Glutamatergic neuron (in vitro differentiated cells): ENCODE measurements at places on chromosomes 3 and 15.

DNA sequence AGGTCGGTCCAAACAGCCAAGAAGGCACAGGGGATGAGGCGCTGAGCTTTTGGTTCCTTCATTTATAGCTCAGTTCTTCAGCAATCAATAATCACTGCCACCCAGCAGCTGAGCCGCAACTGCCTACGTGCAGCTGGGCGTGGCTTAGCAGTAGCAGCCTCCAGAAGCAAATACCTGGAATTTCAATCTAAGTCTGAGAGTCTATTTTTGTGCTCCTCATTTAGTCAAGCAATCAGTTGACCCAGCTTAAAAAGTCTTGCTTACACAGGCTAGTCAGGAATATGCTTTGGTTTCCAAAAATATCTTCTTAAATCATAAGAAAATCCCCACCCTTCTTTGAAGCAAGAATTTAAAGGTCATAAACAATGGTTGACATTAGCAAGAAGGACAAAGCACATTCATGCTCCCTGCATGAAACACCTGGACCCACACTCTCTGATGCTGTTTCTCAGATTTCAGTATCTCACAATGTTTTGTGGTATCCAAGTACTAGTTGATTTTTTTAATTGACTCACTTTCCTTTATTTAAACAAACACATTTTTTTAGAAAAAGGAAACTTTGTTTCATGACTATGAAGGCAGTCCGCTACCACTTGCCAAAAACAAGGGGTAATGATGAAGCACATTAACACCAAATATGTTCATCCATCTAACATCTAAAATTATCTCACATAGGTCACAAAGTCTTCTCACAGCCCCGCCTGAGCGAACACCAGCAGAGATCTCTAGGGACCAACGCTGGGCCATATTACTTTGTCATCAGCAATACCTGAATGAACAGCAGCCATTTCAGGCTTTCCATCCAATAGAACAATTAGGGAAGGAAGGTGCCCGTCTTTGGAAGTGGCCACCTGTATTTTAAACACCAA, 106.1 kb downstream of the OXNAD1 start:
- peak; percentile 54 for DNase-seq

DNA sequence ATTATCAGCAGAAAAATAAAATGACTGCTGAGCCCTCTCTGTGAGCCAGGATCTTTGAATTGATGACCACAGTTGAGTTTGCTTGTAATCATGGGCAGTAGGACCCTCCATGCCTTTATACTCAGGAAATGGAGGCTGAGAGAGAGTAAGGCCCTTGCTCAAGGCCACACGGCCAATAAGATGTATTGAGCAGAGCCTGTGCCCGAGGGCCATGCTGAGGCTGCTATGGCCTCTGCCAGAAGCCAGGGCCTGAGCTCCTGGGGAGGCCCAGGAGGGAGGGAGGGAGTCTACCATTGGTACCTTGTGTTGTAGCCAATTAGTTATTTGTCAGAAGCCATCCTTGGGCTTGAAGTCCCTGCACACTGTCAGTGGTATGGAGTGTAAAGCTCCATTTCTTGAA, 151.4 kb downstream of the DNAJB8 start:
- DNase-seq, result no peak

- peak; percentile 80 for DNase-seq
These were observed 79.0 kb upstream of the DCLK3 start for GRCh38 chr3:36843065-36844051.

GRCh38 chr15:63306492-63307073, 29.2 kb downstream of the APH1B start:
- DNase-seq, result no peak

- no peak for DNase-seq
These were observed 357.1 kb downstream of the ZPLD1 start for GRCh38 chr3:102791641-102792589.

- no peak for DNase-seq
These were observed 9.6 kb upstream of the CD276 start for GRCh38 chr15:73674587-73674986.

DNA sequence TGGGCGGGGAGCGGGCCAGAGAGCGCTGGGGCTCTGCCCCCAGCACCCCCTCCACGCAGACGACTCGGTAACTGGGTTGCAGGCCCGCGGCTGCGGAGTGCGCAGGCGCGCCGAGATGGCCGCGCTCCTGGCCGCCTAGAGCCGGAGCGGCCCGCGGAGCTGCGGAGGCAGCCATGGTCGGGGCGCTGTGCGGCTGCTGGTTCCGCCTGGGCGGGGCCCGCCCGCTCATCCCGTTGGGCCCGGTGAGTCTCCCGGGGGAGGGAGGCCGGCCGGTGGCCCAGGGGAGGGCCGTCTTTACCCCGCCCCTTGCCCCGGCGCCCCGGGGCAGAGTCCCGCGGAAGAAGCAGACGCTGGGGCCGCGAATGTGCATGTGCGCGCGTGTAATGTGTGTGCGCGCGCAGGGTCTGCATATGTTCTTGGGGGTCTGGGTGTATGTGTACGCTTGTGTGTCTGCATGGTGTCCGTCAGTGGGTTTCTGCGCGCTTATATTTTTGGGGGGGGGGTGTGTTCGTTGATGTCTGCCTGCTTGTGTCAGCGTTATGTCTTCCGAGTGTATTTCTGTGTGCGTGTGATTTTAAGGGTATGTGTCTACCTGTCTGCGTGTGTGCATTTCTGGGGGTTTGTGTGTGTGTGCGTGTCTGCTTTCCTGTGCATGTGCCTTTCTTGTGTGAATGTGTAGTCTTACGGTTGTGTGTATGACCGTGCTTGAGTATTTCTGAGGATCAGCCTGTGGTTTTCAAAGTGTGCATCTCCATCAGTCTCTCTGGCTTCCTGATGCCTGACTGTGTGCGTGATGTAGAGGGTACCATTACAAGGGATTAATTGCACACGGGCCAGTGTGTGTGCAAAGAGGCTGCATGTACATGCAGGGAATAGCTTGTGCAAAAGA, at the start of gene ABHD14A:
TSS of gene ABHD14A (plus strand) at position 102 of the 889 bp plus-strand sequence. CDS start at position 174, 72 bp downstream.
- DNase-seq, result peak; percentile 65

GRCh38 chr3:119559441-119559963, at the start of gene CD80:
TSS of gene CD80 (minus strand) at chr3:119559614. CDS start at chr3:119557728, 1,886 bp downstream.
- peak; percentile 35 for DNase-seq

GRCh38 chr3:32437896-32438295, 46.2 kb downstream of the CMTM7 start:
- no peak for DNase-seq

DNA sequence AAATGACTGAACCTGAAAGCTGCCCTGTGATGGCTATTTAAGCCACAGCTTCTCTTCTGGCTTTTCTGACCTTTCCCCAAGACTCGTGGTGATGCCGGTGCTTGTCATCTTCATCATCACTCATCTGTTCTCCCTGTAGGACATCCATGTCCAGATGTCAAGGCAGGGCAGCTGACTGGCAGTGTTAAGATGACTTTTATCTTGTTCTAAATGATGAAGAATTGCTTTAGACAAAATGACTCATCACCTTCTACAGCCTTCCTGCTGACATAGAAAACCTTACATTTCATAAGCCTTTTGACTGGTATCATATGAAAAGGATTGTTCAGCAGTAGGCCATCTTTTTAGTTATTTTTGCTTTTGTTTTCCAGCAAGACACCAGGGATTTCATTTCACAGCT, 67.0 kb upstream of the GPR149 start:
- DNase-seq, result no peak

GRCh38 chr3:129161860-129162271, 1.0 kb upstream of the ISY1 start:
- no peak for DNase-seq

DNA sequence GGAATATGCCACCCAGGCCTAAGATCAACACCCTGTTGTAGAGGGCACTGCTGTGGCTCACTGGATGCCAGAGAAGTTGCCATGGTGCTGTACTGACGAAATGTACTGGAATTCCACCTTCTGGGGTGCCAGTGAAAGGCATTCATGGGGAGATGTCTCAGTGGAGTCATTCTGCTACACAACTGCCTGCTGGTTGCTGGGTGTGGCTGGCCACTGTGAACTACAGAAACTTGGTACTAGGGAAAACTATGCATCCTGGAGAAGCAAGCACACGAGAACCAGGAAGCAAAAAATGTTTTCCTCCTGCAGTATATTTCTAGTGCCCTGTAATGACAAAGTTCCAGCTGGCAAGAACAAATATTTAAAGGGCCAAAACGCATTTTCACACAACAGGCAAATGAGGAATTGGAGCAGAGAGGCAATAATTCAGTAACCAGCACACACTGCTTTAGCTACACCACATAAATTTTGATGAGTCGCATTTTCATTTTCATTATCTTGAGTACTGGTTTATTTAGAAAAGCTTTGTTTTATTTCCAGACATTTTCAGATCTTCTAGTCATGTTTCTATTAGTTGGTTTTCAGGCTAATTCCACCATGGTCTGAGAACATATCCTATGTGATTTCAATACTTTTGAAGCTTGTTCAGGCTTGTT, 18.3 kb upstream of the RFX7 start:
- no peak for DNase-seq

- DNase-seq, result no peak
These were observed 270.2 kb upstream of the THBS1 start for GRCh38 chr15:39310633-39311032.

DNA sequence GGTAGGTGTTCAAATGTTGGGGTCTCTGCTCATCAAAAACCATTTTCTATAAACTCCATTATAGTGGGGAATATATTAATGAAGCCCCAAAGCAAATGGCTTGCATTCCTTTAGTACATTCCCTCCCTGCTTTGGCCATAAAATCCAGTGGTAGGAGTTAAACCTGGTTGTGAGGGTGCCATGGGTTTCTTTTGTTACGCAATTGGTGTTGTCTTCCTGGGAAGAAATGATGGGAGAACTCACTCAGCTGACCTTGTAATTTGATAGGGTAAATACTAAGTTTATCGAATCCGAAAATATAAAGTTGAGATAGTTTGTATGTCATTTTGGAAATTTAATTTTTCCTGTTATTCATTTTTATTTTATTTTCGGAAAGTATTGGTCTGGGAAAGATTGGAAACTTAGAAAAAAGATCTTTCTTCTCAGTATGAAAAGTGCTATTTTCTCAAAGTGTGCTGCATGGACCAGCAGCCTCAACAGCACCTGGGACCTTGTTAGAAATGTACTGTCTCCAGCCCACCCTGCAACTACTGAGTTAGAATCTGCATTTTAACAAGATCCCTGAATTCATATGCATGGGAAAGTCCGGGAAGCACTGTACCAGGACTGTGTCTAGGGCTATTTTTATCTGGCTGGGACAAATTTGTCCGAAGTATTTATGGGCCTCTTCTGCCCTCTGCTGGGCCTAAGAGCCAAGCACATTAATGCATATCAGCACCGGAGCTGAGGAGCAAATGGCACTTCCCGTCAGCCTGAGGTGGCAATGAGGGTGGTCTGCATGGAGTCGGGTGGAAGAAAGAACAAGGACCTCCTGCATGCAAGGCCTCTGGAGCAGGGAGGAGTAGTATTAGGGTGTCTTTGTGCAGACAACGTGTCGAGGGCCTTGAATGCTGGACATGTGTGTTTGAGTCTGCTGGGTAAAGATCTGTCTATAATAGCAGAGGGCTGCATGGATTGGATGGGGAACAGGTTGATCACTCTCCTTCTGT, 54.7 kb downstream of the FAM81A start:
- peak; percentile 67 for DNase-seq

DNA sequence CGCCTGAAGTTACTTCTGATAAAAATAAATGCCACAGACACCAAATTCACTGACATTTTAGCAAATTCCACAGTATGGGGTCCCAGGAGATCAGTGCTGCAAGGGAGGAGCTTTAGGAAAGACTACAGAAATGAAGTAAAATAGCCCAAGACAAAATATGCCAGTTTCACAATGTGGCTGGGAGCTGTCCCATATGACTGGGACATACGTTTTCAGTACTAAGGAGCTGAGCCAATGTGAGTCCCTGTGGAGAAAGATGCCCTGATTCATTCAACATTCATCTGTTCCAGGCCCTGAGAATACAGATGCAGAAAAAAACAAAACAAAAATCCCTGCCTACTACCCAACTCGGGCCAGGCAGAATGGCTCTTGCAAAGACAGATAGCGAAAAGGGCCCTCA, 63.4 kb upstream of the FAM174B start:
- no peak for DNase-seq

- DNase-seq, result no peak
These were observed 11.1 kb downstream of the IGF2BP2 start for GRCh38 chr3:185813691-185814215.

DNA sequence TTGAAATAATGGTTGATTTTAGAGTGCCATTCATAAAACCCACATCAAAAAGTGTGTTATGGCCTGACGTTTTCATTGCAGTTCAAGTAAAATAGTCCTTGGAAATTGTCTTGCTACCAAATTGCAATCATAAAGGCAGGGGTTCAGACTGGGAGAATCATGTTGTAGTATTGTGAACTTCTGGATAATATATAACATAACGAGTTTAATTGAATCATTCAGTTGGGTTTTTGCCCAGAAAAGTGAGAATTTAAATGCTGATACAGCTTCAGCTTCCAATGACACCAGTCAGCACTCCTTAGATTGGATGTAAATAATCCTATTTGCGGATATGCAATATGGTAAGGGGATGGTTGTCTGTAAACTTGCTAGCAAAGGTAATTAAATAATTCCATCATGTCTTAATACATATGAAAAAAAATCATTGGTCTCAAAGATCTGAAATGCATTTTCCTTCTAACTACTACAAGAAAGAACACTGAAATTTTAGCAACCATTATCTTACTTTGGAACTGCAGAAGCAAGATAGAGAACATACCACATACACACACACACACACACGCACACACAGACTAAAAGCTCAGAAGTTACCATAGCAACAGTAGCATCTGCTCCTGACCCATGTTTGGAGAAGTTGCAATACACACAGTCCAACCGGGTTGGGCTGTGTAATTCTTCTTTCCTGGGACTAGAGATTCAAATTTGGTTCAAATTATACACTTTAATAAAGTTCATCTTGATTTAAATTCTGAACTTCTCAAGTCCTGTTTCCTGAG, 686.2 kb upstream of the NR2F2 start:
- no peak for DNase-seq

DNA sequence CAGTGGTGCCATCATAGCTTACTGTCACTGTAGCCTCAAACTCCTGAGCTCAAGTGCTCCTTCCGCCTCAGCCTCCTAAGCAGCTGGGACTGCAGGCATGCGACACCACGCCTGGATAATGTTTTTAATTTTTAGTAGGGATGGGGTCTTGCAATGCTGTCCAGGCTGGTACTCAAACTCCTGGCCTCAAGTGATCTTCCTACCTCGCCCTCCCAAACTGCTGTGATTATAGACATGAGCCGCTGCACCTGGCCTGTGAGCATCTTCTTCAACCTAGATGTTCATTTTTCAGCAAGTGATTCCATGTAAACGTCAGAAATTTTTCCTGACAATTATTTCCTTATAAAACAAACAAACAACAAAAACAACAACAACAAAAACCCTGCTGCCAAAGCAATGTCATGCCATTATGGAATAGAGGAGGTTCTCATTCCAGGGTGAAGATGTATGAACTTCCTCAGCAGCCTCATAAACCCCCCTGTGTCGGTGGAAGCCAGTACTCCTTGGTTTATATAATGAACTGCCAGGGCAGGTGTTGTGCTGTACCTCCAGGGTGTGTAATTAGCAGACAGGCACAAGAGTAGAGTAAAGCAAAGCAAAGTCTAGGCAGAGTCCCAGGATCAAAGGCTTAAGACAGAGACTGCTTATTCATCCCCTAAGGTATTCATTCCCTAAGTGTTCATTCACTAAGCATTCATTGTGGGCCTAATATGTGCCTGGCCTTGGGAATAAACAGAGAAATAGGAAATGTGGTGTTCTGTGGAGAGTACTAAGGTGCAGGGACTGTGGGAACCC, 44.6 kb downstream of the NR2C2 start:
- no peak for DNase-seq

GRCh38 chr3:140128631-140129030, 193.6 kb downstream of the CLSTN2 start:
- peak; percentile 69 for DNase-seq

GRCh38 chr3:177820683-177821316, 623.5 kb upstream of the TBL1XR1 start:
- no peak for DNase-seq
